SW 1271 (cell line): ENCODE measurements at places on chromosomes 12 and 14.

DNA sequence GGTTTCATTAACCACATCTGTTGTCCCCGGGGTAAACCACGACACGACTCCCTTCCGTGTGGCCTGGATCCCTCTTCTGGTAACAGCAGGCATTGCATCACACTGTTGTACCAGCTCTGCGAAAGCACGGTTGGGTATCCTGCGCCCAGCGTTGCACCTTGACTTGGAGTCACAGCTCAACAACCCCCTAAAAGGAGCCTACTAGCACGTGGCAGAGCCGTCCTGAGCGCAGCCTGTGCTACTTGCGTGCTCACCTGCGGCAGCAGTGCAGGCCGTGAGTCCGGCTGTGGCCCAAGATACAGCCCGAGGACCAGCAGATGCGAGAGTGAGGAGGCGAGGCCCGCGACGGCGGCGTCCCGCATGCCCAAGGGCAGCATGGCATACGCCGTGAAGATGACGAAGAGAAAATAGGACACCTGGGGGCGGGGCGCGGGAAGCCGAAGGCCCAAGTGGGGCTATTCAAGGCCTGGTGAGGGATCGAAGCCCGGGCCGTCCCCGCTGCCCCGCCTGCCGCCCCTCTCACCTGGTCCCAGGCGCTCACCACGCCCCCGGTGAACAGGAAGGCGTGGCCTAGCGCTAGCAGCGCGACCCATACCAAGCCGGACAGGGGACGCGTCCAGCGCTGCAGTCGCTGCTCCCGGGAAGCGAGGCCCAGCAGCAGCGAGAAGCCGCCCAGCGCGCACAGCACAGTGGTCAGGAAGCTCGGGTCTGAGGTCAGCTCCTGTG is 2.4 kb downstream of the ADCY4 start:
- DNase-seq: peak; percentile 28

DNA sequence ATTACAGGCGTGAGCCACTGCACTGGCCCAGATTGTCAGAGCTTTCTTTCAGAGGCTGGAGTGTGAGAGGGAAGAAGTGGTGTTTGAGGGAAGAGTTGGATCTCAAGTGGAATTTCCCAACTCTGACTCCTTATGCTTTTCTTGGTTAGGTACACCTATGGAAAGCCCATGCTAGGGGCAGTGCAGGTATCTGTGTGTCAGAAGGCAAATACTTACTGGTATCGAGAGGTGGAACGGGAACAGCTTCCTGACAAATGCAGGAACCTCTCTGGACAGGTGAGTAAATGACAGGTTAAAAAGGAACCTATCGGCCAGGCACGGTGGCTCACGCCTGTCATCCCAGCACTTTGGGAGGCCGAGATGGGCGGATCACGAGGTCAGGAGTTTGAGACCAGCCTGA is 14.9 kb downstream of the A2ML1 start:
- DNase-seq: no peak

GRCh38 chr12:54956818-54957641 is 27.5 kb downstream of the TESPA1 start:
- no peak for DNase-seq

DNA sequence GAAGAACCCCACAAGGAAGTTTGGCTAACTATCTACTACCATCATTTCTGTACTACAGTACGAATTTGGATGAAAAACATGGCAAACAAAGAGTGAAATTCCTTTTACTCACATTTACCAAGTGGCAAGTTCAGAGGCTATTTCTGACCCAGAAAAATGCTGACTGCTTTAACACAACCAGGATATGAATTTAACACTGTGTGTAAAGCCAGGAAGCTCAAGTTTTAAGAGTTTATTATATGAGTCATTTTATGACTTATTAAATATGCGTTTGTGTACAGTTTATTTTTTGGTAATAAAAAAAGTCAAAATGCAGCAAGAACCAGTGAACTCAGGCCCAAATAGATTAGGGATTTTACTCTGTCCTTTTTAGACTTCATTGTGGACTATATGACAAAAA is 58.4 kb upstream of the STAC3 start:
- no peak for DNase-seq

DNA sequence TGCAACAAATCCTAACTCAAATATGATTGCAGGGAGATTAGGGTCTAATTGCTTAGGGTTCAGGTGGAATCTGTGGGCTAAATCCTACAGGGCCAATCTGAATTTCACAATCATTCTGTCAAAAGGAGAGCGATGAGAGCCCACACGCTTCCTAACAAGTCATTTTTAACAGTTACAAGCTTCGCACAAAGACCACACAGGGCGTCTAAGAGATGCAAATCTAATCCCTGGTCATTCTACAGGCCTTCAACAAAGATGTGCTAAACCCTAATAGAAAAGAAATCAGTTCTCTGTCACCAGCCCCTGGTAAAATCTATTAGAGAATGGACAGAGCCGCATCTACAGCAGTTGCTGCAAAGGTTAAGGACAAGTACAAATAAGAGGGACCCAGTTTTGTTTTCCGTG is 15.3 kb downstream of the NKX2-1 start:
- no peak for DNase-seq

DNA sequence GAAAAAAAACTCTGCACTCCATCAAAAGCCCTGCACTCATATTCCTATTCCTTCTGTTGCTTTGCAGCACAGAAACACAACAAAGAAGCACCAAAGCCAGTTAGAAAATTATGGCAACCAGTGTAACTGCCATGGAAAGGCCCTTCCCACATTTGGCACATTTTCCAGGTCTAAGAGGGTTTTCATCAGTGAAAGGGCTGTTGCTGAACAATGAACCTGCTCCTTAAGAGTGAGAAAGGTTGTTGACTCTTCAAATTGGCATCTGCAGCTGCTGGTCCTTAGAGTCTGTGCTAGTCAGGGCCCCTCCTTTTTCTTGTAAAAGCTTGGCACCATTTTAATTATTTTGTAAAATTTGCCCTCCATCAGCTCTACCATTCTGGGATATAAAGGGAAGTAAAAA is 378.7 kb upstream of the KITLG start:
- no peak for DNase-seq

- no peak for DNase-seq
These were observed 12.4 kb upstream of the NRXN3 start for GRCh38 chr14:78157494-78158437.
